ENCODE measurements at places on chromosomes 1 and 21.
A peak's percentile ranks its signal among the peaks of the same experiment; 100 is the strongest.

GRCh38 chr21:41923186-41923585 is 30.6 kb downstream of the C2CD2 start:
- no peak for DNase-seq

- no peak for DNase-seq
These were observed 51.5 kb upstream of the ATP5PO start for GRCh38 chr21:33967086-33967571.

GRCh38 chr1:44348061-44348485 is 7.0 kb downstream of the ERI3 start:
- DNase-seq, result no peak

- DNase-seq, result no peak
These were observed 836 bp upstream of the FBLIM1 start for GRCh38 chr1:15757575-15758342.

- DNase-seq, result peak; percentile 67
These were observed 55.5 kb downstream of the FOXO6 start for GRCh38 chr1:41416552-41417334.

DNA sequence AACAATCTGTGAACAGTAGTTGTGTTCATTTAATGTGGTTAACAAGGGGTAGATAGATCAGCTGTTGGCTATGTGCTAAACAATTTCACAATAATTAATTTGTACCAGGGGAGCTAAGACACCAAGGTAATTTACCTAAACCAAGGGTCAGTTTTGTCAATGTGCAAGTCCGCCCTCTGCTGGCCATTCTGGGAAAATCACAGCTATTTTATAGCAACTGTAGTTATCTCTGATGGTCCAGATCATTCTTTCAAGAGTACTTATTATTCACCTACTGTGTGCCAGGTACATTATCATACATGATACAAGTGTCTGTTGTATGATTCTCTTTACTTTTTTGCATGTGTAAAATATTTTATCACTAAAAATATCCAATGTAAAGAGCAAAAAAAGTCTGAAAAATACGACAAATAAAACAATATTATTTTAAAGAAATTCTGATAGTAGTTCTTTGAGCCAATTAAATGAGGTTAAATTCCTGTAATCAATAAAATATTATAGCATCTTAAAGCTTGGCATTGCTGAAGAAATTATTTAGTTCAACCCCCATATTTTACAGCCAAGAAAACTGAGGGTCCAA is 312.3 kb upstream of the FAM78B start:
- peak; percentile 40 for DNase-seq

- no peak for DNase-seq
These were observed 92.6 kb upstream of the B3GALT2 start for GRCh38 chr1:193278968-193279367.

GRCh38 chr1:197399755-197400521 is 131.9 kb downstream of the CRB1 start:
- DNase-seq, result peak; percentile 12

DNA sequence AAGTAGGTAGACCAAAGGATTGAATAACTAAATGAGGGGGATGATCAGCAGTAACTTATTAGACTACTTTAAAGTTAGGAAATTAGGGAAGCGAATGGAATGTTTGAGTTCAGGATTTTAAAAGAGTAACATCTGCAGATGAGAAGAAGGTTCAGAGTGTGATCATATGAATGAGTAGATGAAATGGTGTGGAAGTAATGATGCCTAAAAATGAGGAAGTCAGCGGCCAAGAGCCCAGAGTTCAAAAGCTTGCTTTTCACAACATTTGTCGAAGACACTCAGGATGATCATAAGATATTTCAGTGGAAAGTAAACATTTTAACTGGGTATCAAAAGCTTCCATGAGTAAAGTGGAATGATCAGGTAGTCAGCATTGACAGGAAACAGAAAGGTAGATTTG is 299.4 kb downstream of the LRRIQ3 start:
- no peak for DNase-seq

DNA sequence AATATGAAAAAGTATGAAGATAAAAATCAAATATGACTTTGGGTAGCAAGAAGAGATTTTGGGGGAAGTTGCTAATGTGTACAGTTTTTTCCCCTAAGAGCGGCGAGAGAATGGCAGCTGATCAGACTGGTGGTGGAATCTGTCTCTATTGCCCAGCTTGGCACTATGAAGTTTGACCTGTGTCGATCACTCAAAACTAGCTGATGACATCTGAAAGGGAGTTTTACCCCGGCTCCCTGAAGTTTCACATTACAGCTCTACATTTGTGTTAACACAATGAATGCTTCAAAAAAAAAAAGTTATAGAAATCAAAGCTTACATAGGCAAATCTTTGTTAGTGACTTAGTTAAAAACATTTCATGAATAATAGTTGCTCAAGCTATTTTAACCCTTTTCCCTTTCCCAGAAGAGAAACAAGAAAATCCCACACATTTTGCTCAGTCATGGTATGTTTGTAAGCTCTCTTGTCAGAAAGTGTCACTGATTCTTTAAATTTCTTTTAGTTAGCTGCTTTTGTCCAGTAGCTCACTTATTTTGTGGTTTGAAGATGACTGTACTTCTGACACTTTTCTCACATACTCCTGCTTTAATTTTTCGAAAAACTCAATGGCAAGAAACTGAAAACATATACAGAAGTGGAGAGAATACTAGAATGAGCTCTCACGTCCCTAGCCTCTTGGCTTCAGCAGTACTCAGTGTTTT is 41.3 kb downstream of the DYRK1A start:
- DNase-seq, result no peak

GRCh38 chr1:152197361-152197941 is 26.5 kb downstream of the HRNR start:
- no peak for DNase-seq

- DNase-seq, result no peak
These were observed 709 bp downstream of the NECTIN4 start for GRCh38 chr1:161088587-161089110.

DNA sequence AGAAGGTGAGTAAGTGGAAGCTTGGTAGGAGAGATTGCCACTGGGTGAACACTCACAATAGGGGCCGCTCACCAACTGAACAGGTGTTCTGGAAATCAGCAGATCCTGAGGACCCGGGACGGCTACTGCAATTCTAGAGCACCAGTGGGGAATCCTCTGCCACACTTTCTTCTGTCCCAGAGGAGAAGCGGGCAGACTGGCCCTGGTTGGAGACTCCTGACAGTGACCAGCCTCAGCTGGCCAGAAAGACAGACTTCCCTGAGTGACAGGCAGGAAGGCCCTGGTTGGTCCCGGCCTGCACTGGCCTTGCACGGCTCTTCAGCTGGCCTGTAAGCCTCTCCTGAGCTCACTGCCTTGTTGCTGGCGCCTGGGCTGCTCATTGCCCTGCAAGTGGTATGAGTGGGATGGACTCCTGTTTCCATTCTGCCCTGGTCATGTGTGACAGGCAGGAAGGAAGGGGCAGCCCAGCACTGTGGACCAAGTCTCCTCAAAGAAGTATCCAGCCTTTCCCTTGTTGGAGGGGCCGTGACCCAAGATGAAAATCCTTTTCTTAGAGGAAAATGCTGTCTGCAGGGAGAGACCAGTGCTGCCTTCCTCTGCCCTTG is 34.5 kb downstream of the MAN1C1 start:
- no peak for DNase-seq

- DNase-seq, result no peak
These were observed 164.9 kb downstream of the RERE start for GRCh38 chr1:8652467-8653046.
